ENCODE measurements at places on chromosomes 5 and 9. TPM values are rescaled to one million over a fixed set of nuclear protein-coding genes. Genes with fewer than 3 reads are reported as not detected.

DNA sequence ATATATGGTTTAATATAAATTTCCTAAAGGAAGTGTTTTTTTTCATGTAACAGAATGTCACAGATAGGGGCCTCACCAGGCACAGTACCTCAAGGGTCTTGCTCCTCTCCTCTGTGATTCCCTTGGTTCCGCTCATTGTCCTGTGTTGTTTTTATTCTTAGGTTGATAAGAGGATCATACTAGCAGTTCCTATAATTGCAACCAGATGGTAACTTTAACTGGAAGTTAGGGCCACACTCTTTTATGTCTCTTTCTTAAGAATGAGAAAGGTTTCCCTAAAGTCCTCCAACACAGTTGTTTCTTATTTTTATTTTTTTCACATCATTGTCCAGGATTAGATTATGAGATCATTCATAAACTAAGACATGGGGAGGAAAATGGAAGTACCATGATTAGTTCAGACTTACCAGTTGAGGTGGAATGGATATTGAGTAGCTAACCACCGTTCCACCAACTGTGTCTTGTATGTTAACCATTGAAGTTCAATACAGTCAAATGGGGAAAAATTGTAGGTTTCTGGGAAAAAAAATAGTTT, 41.1 kb downstream of the FAM174A start:
- no peak overlapping the region for H3K4me3 ChIP-seq
- no peak overlapping the region for H3K27ac ChIP-seq
- peaks cover 3% of the 10 kb centered on the region for H3K4me1 ChIP-seq

GRCh38 chr9:16278326-16278999, 592.0 kb downstream of the BNC2 start:
- no peak for DNase-seq
- no peaks in the 10 kb centered on the region for H3K4me1 ChIP-seq
- no peaks in the 10 kb centered on the region for H3K36me3 ChIP-seq
- no peak overlapping the region for H3K4me3 ChIP-seq
- no peaks in the 10 kb centered on the region for H3K27me3 ChIP-seq
- no peak overlapping the region for H3K27ac ChIP-seq

DNA sequence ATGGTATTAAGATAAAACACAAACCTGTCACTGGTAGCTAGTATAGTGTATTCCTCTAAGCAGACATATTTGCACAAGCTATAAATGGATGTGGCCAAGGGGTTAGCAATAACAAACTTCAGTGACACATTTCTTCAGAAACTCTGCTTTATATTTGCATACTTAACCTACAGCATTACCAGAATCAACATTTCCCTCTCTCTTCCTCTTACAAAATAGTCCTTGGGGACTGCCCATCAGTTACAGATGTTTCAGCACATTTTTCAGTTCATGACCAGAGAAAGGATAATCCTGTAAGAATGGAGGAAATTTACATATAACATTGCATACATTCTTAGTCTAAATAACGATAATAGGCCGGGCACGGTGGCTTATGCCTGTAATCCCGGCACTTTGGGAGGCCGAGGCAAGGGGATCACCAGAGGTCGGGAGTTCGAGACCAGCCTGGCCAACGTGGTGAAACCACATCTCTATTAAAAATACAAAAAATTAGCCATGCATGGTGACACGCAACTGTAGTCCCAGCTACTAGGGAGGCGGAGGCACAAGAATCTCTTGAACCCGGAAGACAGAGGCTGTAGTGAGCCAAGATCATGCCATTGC, 25.3 kb upstream of the SLC1A1 start:
- H3K27me3 ChIP-seq, result peaks cover 7% of the 10 kb centered on the region
- no peaks in the 10 kb centered on the region for H3K36me3 ChIP-seq
- no peak overlapping the region for H3K4me3 ChIP-seq
- no peaks in the 10 kb centered on the region for H3K4me1 ChIP-seq

DNA sequence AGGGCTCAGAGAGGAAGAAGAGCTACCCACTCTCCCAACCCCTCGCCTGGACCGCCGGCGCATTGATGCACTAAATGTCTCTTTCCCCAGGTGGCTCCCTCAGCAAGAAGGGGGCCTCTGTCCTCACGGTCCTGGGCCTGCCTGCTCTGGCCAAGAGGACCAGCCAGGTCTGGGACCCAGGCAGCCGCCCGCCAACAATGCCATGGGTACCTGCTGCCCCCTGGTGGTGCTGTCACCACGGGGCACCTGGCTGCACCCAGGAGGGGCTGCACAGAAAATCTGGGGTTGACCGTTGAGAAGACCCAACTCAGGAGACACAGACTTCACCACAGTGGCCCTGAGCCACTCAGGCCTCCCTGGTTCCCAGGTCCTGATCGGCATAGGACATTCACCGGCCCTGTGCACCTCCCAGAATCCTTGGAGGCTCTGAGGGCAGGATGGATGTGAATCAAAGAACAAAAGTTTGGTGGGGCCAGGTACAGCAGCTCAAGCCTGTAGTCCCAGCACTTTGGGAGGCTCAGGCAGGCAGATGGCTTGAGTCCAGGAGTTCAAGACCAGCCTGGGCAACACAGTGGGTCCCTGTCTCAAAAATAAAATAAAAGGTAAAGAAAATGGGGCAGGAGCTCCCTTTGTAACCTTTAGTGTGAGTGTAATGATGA, 2.4 kb upstream of the VAV2 start:
- peaks cover 13% of the 10 kb centered on the region for H3K27me3 ChIP-seq
- no peaks in the 10 kb centered on the region for H3K36me3 ChIP-seq
- peak overlapping the region; percentile 55 for H3K4me3 ChIP-seq
- peaks cover 4% of the 10 kb centered on the region for H3K4me1 ChIP-seq
- peak; percentile 94 for DNase-seq

DNA sequence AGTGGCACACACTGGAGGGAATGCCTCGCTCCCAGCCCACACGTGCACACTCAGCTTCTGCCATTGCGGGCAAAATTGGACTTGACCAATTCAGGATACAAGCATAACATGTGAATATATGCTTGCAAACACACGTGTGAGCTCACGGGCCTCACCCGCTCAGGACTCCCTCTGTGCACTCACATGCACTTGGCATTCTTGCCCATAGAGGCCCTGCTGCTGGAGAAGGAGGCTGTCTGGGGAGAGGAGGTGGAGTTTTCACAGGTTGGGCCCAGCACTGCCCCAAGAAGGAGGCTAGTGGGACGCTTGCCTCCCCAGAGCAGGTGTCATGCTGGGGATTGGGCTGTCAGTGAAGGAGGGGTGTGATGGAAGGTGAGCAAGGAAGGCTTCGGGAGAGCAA, 1.7 kb downstream of the MYMK start:
- no peaks in the 10 kb centered on the region for H3K36me3 ChIP-seq
- H3K27ac ChIP-seq, result no peak overlapping the region
- H3K4me1 ChIP-seq, result no peaks in the 10 kb centered on the region
- H3K4me3 ChIP-seq, result no peak overlapping the region
- H3K27me3 ChIP-seq, result peaks cover 2% of the 10 kb centered on the region

Gene RLN2
- 0.30 TPM for total RNA-seq

Gene ATP10B
- not detected for total RNA-seq

Gene NXNL2
- total RNA-seq, result not detected

Gene ACTBL2
- not detected for total RNA-seq
